ENCODE measurements at places on chromosomes 4 and X.
A peak's percentile ranks its signal among the peaks of the same experiment; 100 is the strongest.

- no peak for DNase-seq
Measured at GRCh38 chrX:71420686-71421085, 54.5 kb downstream of the TAF1 start.

DNA sequence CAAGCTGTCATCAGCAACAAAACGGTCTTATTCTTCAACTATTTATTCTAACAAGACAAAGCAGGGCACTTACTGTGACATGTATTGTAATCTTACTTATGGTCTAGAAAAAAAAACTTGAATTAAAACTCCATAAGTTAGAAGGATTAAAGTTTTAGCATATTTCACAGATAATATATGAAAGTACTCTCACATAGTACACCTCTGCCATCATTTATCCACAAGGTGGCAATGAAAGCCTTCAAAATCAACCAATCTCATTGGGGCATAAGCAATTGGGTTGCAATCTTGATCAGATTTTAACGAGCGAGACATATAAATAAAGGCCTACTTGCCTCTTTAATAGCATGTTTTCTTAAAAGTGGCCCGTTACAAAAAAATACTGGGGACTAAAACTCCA is 1382.9 kb downstream of the FAM133A start:
- DNase-seq: peak; percentile 54

DNA sequence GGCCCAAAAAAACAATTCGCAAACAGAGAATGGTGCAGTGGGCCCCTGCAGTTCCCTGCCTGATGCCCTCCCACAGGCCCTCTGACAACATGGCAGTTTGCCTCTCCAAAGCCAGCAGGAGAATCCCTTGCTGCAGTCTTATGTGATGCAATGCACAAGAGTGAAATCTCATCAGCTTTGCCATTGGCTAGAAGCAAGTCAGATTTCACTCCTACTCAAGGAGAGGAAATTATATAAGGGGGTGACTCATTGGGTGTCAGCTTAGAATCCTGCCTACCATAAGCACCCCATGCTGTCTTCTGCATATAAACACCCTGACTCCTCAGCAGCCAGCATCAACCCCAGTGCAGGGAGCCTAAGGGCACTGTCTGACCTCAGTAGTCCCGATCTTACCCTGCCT is 157.3 kb upstream of the LDB2 start:
- DNase-seq: peak; percentile 89

DNA sequence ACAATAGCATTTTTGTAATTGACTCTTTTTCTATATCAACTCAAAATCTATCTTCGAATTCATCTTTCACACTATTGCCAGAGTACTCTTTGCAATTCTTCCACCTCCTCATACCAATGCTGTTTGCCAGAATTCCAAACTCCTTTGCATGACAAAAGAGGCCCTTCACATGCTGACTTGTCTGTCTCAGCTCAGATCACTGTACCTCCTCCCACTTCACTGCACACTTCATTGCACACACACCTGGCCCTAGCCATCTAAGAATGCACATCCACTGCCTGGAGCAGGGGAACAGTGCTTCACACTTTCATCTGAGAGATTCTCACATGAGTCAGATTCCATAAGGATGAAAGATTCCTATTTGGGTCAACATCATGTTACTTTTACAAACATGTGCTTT is 56.5 kb downstream of the PRDM5 start:
- DNase-seq: no peak

DNA sequence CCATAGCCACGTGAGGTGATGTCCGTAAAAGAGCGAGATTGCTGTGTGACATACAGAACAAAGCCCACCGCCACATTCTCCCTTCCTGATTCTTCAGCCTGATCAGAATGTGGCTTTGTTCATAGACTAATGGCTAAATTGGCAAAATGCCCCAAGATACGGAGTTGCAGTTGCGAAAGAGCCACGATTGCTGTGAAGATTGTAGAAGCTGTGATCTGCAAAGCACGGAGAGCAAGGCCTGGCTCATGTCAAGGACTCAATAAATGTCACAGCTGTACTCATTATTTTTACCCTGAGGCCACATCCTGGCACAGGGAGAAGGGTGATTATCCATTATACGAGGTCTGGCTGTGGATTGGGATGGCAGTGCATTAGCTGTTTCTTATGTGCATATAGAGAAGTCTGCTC is 34.2 kb downstream of the ARSD start:
- peak; percentile 27 for DNase-seq

- DNase-seq: no peak
Measured at GRCh38 chrX:6384371-6384770, 150.5 kb downstream of the VCX3A start.

Measured in MCF 10A (cell line).